NCI-H2029 treated with DMSO at 0.1 percent for 48 hours (cell line): ENCODE measurements at places on chromosomes 16 and 17.

GRCh38 chr17:74938194-74938950, 2.7 kb downstream of the OTOP3 start:
- DNase-seq: no peak

GRCh38 chr17:40416671-40417070, 1.0 kb downstream of the TOP2A start:
- DNase-seq: no peak

- DNase-seq: no peak
Measured at GRCh38 chr16:88130681-88131080, 179.4 kb downstream of the BANP start.

DNA sequence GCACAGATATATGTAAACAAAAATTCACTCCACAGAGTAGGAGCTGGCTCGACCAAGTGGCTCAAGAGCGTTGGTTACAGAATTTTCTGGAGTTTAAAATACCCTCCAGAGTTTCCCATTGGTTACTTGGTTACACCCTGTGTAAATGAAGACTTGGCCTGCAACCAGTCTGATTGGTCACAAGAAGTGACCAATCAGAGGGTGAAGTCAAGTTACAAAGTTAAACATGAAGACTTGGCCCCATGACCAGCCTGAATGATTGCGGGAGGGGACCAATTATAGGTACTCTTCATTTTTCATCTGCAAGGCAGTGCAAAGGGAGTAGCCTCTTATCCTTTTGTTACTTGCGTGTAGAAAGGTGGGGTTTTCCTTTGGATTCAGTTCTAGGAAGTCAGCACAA, 121.3 kb upstream of the SALL1 start:
- no peak for DNase-seq

DNA sequence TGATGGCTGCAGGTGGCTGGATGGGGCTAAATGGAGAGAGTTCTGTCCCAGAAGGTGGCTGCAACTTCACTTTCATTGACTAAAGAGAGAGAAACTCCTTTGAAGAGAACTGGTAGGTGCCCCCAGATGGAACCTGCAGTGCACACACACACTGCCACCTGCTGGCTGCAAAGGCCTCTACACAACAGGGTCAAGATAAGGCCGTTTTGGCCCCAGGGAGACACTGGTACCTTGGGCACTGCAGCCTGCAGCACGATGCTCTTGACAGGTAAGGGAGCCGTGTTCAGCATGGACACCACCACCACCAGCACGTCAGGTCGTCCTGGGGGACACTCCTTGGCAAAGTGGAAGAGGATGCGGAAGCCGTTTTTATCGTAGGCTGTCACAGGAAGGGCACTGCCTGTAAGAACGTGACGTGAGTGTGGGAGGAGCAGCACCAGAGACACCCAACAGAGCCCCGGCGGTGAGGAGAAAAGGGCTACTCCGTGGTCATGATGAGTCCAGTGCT, 22.7 kb downstream of the GGA3 start:
- no peak for DNase-seq
